Stimulated activated CD8-positive, alpha-beta memory T cell treated with anti-CD3 and anti-CD28 coated beads, Interleukin-15, amount 100 ng/mL, for 24 hours (primary cell): ENCODE measurements at places on chromosomes 7 and 10.

GRCh38 chr10:59098387-59098786, 78.1 kb upstream of the PHYHIPL start:
- no peak for DNase-seq

DNA sequence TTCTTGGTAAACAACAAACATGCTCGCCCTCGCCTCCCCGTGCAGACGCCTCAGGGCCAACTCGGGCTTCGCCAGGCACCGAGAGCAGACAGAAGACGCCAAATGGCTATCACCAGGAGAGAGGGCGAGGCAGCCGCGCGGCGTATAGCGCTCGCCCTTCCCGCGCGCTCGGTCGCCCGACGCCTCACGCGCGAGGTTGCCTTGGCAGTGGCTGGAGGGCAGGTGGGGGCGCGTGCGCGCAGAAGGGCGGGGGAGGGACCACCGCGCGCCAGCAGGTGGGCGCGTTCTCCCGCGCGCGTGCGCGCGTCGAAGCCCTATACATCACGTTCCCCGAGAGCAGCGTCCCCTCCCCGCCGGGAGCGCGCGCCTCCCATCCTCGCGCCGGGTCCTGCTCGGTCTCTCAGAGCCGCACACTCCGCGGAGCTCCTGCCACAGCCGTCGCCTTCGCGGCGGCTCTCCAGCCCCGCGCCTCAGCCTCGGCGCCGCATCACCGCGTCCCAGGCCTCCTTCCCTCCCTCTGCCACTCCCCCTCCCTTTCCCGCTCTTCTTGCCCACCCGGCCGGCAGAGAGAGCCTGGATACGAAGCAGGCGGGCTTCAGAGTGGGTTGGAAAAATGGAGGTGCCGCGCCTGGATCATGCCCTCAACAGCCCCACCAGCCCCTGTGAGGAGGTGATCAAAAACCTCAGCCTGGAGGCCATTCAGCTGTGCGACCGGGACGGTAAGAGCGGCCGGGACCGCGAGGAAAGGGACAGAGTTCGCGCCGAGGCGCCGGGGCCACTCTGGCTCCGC, at the start of gene PHYHIPL:
PHYHIPL (plus strand) TSS at position 403 of the 790 bp plus-strand sequence; CDS start at position 614, 211 bp downstream.
- DNase-seq: no peak

DNA sequence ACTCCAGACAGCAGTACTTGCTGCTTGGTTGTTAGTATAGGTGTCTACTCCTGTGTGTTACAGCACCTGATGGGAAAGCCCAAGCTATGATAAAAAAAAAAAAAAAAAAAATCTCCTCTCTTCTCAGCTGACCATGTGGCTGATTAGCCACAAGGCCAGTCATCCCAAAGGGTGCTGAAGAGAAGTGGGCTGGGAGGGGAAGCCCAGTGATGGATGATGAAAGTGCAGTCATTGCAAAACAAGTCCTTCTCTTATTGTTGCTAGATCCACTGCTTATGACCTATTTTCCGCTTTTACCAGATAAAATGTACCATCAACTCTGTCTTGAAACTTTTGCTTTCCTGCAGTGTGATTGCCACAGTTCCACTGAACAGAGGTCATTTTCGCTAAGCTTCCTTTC, 1092.5 kb upstream of the C7orf33 start:
- no peak for DNase-seq

DNA sequence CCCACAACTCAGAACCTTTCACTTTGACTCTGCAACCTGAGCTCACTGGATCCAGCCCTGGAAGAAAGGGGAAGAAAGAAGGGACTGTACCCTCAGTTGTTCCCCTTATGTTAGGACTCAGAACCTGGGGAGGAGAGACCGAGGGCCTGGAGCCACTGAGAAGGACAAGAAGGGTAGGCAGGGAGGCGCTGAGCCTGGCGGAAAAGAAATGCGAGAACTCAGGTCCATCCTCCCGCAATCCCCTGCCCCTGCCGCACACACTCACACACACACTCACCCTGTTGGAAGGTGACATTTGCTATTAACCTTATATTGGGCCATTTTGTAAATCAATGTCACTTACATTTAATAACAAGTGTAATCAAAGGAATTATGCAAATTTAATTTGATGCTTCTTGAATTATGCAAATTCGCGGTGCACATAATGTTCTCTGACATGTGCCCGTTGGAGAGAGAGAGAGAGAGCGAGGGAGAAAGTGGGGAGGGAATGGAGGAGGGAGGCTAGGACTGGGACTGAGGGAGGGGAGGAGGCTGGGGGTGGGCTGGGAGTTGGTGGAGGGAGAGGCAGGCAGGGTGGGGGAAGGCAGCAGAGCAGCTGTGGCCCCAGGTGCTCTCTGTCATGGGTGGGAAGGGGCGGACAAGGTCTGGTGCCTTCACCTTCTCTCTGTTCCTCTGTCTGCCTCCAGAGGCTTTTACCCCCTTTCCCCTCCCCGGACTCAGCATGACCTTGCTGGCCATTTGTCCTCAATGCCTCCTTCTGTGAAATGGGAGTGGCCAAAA, 99.6 kb upstream of the PAX2 start:
- DNase-seq: no peak

DNA sequence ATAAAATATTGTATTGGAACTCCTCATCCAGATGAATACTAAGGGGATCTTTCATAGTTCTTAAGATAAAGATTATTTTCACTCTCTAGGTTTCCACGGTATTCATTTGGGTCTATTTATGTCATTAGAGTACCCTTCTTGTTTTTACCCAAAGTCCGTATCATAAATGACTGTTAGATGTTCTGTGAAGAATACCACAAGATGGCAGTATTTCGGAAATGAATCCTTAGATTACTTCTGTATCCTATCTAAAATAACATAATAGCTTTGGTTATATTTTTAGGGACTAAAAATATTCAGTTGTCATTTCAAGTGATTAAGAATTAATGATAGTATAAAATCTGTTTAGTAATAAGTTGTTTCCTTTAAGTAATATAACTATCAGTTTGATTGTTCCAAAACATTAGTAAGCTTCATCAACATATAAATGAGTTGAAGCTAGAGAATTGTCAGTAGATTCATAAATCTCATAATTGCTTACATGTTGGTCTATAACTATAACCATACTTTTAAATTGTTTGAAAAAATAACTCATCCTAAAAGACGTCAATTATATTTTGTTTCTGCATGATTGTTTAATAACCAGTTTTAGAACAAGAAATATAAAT, 337.5 kb upstream of the KCND2 start:
- DNase-seq: no peak

GRCh38 chr7:114083166-114084001, 164.6 kb upstream of the PPP1R3A start:
- DNase-seq: no peak

DNA sequence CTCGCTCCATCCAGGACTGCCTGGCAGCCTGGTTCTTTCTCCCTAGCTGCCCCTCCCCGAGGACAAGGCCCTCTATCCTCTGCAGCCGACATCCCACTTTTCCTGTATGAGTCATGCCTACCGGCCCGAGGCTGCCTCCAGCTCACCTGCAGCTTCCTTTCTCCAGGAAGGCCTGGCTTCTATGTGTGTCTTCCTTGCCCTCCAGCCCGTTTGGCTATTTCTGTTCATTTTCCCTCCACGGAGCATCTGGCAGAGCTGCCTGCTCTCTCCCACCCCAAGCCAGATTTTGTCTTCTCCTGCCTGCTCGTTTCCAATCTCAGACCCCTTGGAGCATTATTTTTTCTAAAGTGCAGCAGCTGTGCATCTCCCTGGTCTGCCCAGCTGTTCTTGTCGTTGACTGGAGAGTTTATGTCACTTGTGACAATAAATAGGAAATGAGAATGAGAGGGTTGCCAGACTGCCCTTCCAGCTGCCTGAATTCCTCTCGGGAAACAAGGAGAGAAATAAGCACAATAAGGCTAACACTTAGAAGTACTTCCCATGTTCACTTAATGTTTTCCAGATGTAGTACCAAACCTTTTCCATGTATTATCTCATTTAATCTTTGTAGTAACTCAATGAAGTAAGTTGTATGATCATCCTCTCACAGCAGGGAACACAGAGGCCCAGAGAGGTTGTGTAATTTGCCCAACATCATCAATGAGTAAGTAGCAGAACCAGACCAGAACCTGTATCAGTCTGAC, 19.7 kb downstream of the UBTD1 start:
- no peak for DNase-seq

GRCh38 chr7:25565002-25565401, 336.7 kb upstream of the NPVF start:
- no peak for DNase-seq

DNA sequence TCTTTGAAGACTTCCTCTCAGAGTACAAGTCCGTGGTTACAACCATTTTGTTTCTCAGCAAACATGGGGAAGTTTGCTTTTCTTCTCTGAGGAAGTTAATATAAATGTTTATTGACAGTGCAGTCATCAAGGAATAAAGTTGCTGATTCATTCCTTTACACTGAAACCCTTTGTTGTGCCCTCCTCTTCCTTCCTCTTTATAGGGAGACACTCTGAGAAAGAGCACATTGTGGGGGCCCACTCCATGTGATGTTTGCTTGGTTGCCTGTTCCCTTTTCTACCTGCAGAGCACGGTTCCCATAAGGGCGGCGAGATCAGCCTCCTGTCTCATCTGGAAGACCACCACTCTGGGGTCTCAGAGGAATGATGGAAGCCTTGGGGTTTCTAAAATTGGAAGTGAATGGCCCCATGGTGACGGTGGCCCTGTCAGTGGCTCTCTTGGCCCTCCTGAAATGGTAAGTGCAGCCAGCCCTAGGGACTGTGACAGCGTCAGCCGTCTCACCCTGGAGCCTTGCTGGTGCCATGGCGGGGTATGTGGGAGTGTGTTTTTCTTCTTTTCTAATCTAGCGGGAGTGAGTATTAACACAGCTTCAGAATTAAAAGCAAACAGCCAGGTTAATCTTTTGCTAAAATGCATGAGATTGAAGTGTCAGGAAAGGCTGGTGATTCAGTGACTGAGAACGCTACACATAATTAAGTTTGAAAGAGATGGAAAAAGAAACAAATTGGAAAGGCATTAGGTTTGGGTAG, at the start of gene TBXAS1:
TBXAS1 (plus strand) TSS at position 240 of the 750 bp plus-strand sequence; CDS start at position 367, 127 bp downstream.
- no peak for DNase-seq

DNA sequence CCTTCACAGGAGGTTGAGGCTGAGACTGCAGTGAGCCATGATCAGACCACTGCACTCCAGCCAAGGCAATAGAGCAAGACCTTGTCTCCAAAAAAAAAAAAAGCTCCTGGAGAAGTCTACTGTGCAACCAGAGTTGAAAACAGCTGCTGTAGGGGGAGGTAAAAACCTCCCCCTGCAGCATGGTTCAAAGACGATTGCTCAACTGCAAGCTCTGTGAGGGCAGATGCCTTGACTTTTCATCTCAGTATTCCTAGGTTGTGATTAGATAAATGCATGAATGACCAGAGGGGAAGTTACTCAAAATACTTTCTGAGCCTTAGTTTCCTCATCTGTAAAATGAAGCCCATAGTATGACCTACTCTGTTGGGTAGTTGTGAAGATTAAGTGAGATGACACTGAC, 25.0 kb upstream of the PPA1 start:
- no peak for DNase-seq
